ENCODE measurements at places on chromosomes 1 and 21. TPM values are rescaled to one million over a fixed set of nuclear protein-coding genes. Genes with fewer than 3 reads are reported as not detected.

The SELE gene
- not detected for polyA plus RNA-seq

DNA sequence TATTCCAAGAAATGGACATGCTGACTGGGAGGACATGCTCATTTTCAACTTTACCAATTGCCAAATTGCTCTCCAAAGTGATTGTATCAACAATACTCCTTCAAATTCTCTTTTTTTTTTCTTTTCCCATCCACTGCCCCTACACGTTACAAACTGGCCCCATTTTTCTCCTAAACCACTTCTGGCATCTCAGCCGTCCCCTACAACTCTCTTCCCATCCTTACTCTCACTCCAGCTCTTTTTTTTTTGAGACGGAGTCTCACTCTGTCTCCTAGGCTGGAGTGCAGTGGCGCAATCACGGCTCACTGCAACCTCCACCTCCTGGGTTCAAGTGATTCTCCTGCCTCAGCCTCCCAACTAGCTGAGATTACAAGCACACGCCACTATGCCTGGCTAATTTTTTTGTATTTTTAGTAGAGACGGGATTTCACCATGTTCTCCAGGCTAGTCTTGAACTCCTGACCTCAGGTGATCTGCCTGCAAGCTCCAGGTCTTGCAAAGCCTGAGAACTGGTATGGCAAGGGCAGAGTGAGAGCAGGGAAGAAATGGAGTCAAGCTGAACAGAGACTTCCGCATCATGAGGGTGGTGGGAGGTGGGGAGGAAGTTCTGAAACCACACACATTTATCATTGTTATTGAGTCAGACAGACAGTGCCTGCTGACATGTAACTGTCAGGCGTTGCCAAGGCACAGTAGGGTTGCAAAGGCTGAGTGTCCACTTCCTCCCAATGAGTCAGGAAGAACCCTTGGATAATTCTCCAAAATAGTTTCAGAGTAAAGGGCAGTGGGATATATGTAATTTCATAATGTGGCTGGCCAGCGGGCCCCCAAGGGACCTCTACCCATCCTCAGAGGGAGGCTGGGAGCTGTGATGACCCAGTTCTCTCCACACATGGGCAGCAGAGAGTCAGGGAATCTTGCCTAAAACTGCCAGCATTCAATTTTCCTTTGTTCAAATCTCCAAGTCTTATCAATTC is 17.4 kb downstream of the CELA3A start:
- no peak for DNase-seq

DNA sequence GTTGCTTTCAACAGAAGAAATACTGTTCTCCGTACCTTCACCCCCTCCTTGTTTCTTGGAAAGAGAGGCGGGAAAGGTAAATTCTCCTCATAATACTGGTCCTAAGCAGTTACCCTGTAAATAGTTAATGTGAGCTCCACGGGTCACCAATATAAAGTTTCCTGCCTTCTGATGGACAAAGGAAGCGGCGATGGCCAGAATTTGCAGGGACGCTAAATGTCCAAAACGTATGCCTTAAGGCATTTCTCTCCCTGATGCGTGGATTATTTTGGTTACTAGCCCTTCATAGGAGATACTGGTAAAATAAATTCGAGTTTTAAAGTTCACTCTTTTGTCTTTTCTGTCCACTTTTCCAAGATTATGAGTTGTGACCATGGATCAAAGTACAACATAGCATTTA is 898 bp upstream of the PTGS2 start:
- DNase-seq: no peak

DNA sequence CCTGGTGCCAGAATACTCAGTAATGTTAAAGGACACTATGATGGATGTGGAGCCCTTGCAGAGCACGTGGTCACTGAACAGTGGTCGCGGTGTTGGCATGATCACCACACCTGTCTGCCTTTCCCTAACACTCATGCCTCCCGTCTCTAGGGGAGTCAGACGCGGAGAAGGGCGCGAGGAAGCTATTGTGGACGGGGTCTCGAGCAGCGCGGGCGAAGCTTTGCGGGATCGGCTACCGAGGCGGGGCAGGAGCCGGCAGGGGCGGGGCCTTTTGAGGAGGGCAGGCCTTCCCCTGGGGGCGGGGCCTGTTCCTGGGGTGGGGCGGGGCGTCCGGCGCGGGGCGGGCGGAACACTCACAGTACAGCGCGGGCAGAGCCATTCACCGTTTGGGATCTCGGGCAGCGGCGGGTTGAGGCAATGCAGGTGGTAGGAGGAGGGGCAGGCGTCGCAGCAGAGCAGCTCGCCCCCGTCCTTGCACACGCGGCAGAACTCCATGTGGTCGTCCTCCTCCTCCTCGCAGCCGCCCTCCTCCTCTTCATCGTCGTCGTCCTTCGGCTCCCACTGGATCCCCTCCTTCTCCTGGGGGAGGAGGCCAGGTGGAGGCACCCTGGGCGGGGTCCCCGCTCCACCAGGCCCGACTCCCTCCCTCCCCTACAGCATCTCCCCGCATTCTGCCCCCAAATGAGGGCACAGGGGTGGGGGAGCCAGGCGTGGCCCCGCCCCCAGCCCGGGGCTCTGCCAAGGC is 31.5 kb downstream of the CHD5 start:
- DNase-seq: peak; percentile 84

The EFCAB14 gene
- polyA plus RNA-seq: 28.3 TPM

DNA sequence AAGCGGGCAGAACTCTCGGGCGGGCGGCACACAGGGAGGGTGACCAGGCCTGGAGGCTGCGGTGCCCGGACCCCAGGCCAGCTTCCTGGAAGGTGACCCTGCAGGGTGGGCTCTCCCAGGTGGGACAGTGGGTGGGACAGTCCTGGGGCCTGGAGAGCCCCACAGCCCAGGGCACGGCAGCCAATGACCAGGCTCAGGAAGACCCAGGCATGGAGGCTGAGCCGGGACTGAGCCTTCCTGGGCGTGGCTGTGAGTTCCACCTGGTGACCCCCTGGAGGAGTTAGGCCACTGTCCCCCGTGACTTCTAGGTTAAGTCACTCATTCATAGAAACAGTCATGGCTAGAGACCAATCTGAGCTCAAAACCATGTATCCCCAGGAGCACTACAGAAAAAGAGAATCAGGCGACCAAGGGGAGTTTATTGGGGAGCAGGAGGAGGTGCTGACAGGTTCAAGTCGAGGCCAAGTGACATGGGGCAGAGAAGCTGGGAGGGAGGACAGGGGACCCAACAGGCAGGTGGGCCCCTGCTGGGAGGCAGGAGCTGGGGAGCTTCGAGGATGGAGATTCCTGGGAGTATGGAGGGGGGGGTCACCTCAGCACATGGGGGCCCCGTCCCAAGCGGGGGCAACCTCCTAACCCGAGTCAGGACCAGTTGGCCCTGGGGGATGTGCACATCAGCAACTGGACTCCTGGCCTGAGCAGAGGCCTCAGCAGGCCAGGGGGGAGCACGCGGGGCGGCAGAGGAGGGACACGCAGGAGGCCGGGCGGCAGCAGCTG is 1.2 kb downstream of the KRTAP10-5 start:
- DNase-seq: no peak

- no peak for DNase-seq
Measured at GRCh38 chr1:243727503-243728203, 122.4 kb downstream of the AKT3 start.

GRCh38 chr1:46021046-46021996 is 111.1 kb downstream of the PIK3R3 start:
- no peak for DNase-seq

GRCh38 chr1:2231532-2232254 is 3.6 kb downstream of the SKI start:
- DNase-seq: peak; percentile 72

The IL23R gene
- not detected for polyA plus RNA-seq

- peak; percentile 82 for DNase-seq
Measured at GRCh38 chr1:11478571-11479374, at the start of gene DISP3. TSS of gene DISP3 (plus strand) at chr1:11479155. CDS start at chr1:11500993, 21,838 bp downstream.

DNA sequence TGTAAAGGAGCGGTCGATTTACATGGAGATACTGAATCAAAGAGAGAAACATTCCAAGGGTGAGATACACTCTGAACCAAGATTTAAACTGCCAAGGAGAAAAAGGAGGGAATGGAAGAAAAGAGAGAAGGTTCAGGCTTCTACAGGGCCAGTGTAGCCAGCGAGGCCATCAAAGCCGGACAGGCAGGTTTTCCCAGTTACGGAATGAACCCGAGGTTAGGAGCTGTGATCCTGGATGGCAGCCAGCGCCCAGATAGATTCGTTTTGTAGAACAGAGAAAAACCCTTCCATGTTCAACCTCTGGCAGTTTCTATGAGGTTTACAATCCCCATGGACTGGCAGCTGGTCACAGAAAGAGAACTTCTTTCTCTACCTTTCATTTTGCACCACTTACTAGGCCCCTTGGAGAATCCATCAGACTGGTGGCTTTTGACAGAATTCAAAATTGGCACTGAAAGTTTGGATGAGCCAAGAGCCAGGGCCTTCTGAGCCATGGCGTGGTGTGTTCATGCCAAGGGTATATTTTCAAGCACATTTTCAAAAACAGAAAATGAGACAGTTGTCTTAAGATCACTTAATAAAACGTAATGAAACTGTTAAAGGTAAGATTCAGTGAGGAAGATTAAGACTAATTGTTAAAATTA is 171.5 kb downstream of the RUNX1 start:
- DNase-seq: peak; percentile 48

DNA sequence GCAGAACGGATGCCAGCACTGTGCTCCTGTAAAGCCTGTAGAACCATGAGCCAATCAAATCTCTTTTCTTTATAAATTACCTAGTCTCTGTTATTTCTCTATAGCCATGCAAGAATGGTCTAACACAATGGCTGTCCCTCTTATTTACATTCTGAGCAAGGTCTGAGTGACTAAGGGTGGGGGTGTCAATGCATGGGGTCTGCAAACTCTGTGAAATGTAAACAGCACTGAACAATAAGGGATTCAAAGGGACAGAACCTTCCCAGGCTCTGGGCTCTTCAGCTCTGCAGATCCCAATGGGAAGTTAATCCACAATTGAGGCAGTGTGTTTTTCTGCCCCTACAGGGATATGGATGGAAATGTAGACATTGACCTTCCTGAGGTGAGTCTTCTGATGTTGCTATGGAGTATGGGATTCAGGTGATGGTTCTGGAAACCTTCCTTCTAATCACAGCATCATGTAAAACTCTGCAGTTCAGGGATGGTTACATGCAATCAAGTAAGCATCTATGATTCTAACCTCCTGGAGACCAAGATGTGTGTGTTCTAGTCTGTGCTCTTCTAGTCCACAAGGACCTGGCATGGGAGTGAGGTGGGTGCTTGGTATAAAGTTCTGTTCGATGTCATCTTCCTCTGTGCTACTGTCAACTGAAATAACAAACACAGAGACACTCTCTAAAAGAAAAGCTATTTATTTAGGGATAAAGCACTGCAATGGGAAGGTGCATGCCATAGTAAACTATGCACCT is 38.6 kb downstream of the CAPN9 start:
- no peak for DNase-seq

DNA sequence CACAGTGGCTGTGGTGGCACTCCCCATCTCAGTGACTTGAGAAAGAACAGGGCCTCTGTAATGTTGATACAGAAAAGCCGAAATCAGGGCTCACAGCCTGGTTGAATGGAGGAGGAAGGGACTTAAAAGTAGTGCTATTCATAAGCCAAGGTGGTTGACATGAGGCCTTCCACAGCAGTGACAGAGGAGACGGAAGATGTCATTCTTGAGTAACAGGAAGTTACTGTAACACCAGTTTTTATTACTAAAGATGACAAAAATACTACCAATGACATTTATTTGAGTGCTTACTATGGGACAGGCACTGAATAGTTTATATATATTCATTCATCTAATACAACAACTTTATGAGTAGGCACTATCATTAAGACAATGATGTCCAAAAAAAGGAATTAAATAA is 52.8 kb upstream of the GNG12 start:
- no peak for DNase-seq

- DNase-seq: peak; percentile 87
Measured at GRCh38 chr1:31376375-31377134, 3.7 kb upstream of the FABP3 start.

The FAM167B gene
- not detected for polyA plus RNA-seq

GRCh38 chr21:45497846-45498645 is 44.2 kb downstream of the SLC19A1 start:
- no peak for DNase-seq

DNA sequence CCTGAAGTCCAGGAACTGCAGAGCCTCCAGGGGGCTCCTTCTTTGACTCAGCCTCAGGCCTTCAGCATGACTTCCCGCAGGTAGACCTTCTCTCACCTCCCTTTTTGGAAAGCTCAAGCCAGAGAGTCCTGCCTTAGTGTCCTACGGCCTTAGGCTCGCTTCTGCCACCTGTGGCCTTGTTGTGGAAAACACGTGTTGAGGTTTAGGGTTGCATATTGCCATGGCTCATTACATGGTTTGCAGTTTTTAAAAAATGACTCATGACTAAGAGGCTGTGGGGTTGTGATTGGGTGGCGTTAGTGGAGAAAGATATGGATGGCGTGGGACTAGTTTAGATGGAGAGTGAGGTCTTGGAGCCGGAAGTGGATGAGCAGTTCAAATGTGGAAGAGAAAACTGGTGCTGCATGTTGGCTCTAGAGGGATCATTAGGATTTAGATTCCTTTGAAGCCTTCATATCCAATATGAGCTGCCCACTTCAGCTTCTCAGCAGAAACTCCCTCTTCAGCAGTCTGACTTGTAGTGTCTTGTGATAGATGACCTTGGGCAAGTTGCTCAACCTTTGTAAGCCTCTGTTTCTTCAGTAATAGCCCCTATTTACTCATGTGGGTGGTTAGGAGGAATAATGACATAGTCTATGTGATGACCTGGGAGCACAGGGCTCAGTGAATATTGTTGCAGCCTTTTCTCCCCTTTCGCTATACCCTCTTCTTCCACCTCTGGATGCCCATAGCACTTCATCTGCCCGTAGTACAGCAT is 6.5 kb upstream of the FGGY start:
- DNase-seq: peak; percentile 69

GRCh38 chr1:90614872-90615271 is 102.2 kb downstream of the BARHL2 start:
- no peak for DNase-seq

GRCh38 chr1:200131551-200132125 is 104.1 kb downstream of the NR5A2 start:
- DNase-seq: peak; percentile 58

The CAMSAP2 gene
- 12.5 TPM for polyA plus RNA-seq

The PLK3 gene
- 40.1 TPM for polyA plus RNA-seq

GRCh38 chr1:2121101-2121691 is 71.0 kb downstream of the PRKCZ start:
- no peak for DNase-seq

- DNase-seq: no peak
Measured at GRCh38 chr1:206435445-206435844, 34.8 kb upstream of the IKBKE start.

DNA sequence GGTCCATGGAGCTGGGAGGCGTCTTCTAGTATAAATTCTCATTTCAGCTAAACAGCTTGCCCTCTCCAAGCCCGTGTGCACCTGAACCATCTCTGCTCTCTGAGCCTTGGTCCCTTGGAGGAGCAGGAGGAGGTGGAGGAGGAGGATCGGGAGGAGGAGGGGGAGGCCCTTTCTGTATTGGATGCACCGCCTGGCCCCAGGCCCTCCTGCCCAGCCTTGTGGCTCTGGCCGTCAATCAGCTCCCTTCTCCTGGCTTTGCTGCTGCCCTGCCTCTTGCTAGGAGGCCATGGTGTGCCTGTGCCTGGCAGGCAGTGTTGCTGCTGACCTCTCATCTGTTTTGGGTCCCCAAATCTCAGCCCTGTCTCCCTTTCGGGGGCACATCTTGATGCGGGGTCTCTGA is 9.0 kb downstream of the COL18A1 start:
- DNase-seq: peak; percentile 2

The PPM1J gene
- polyA plus RNA-seq: 1.9 TPM

- peak; percentile 83 for DNase-seq
Measured at GRCh38 chr1:227788271-227789083, 27.0 kb upstream of the PRSS38 start.

The CRB1 gene
- not detected for polyA plus RNA-seq
